Activated effector memory CD4-positive, alpha-beta T cell treated with anti-CD3 and anti-CD28 coated beads, Interleukin-2, amount 50 U/mL, for 16 hours (primary cell): ENCODE measurements at places on chromosomes 7 and 10.

- DNase-seq: no peak
Observed at GRCh38 chr10:100019787-100020141, 10.0 kb upstream of the DNMBP start.

GRCh38 chr7:111076205-111076604 is 14.7 kb upstream of the LRRN3 start:
- no peak for DNase-seq

GRCh38 chr7:131238347-131238931 is 89.2 kb upstream of the MKLN1 start:
- DNase-seq: no peak

- DNase-seq: no peak
Observed at GRCh38 chr10:130363899-130364445, 227.8 kb downstream of the GLRX3 start.

- no peak for DNase-seq
Observed at GRCh38 chr10:97075961-97076525, 109.7 kb downstream of the SLIT1 start.

GRCh38 chr10:85612378-85612775 is 754.2 kb downstream of the GRID1 start:
- DNase-seq: peak; percentile 71

- no peak for DNase-seq
Observed at GRCh38 chr7:111887734-111888133, 318.5 kb downstream of the DOCK4 start.

GRCh38 chr7:75981453-75982305 is 12.7 kb downstream of the TMEM120A start:
- DNase-seq: no peak

GRCh38 chr10:89479771-89480446 is 55.5 kb downstream of the SLC16A12 start:
- DNase-seq: no peak

DNA sequence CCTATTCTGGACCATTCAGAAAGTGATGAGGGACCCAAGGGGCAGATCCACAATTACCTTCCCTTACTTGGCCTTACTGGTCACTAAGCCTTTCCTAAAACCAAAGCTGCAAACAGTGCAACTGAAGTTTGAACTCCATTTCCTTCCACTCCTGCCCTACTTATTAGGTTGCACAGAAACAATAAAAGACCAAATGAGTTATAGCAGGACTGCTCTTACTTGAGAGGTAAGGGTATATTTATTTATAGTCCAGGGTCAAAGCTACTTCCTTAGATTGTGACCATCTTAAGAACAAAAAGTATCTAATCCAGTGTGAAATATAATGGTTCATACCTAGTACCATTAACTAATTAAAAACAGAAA is 27.0 kb downstream of the CDK6 start:
- DNase-seq: no peak

- no peak for DNase-seq
Observed at GRCh38 chr10:75024971-75025523, 86.4 kb upstream of the SAMD8 start.

- DNase-seq: no peak
Observed at GRCh38 chr7:76191783-76192240, 9.9 kb upstream of the SRRM3 start.

DNA sequence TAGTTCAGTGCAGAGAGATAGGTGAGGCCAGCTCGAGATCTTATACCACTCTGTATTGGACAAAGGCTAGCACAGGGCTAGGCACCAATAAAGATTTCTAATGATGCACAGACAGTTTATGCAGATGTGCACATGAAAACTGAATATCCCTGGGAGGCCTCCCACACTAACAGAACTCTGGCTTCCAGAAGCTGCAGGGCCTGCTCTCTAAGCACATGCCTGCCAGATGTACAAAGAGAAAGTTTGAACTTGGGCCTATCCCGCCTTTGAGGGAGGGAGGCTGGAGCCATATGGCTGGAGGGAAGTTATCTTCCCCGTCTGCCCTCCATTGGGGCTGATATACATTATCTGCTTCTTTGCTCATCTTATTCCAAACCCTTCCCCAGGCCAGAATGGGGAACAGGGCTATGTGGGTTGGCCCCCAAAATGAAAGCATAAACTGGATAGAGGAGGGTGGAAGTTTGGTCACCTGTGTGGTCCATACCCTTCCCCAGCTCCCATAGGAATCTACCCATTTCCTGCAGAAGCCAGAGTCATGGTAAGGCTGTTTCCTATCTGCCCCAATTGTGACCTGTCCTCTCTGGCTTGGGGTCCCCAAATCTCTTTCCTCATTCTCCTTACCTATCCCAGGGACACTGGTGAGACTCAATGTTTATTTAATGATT is 3.8 kb downstream of the KAZALD1 start:
- no peak for DNase-seq

DNA sequence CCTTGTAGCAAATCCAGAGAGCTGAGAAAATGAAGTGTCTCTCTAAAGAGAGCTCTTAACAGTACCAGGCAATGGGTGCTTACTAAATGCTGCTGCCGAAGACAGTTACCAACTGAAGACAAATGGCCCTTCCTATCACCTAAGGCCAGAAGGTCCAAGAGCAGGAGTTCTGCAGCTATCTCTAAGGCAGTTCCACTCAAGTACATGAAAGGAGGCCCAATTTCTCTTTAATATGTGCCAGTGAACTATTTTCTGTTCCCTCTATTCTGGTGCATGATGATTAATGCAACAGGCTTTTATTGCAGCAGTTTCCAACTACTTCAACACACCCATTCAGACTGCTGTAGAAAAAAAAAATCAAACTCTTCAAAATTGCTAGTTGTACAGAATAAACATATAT is 122.5 kb downstream of the SLC25A13 start:
- no peak for DNase-seq

DNA sequence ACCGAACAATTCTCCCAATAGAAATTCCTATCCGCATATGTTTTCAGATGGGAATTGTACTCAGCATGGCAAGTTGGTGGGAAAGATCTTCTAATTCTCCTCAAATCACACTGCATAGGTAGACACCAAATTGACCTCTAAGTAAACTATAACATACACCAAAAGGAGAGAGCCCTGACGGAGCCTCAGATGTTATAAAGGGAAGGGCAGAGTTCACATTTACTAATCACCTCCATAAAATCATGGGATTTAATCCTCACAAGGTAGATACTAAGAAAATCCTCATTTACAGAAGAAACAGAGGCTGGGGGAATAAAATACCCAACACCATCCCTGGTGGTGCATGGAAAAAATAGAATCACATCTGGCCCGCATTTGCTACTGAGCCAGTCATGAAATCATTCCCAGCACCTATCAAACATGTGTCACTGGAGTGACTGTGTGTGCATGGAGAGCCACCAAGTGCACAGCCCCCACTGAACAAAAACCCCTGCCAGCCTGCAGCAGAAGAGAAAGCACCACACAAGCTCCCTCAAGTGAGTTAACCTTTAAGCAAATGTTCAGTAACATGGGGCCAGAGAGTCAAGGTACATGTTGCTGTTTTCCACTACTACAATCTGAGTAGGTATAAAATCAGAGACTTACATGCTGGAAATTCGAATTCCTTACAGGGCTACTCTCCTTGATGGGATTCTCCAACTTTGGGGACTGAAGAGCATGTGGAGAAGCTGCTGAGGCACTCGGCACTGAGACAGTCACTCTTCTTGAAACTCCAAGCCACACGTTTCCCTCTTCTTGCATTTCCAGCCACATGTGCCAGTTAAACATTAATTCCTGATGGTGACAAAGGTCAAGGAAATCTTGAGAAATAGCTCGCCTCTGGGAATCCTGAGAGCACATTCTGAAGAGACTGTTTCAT is at the start of gene DDC:
TSS of gene DDC (minus strand) at position 766 of the 919 bp plus-strand sequence. CDS start 21,320 bp downstream, outside the sequence.
- DNase-seq: no peak
